ENCODE measurements at places on chromosomes 2 and 18.
A peak's percentile ranks its signal among the peaks of the same experiment; 100 is the strongest.

GRCh38 chr18:7002107-7002506 is 115.5 kb downstream of the LAMA1 start:
- no peak for DNase-seq

DNA sequence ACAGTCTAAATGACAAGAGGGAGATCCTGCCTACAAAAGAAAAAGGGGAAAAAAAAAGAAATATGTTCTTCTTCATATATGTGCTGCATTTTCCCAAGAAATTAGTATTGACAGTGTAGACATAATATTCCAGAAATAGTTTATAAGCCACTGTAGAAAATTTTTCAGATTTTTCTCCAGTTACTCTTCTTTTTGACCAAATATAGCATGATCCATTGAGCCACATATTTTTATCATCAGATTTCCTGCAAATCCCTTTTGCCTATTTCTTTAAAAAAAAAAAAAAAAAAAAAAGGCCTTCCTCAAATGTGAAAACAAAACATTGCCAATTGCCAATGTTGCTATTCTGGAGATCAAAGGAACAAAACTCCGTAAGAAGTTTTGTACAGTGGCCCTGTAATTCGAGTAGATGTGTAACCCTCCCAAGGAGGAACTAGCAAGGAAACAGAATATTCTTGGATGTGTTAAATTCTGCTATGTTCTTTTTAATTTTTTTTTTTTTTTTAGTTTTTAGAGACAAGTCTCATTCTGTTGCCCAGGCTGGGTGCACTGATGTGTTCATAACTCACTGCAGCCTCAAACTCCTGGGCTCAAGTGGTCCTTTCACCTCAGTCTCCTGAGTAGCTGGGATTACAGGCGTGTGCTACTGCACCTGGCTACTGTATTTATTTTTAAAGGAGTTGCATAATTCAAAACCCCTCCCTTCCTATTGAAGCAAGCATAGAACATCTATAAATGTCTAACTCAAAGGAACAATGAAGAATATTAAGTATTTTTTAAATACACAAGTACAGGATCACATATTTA is 12.5 kb upstream of the CABYR start:
- DNase-seq, result no peak

DNA sequence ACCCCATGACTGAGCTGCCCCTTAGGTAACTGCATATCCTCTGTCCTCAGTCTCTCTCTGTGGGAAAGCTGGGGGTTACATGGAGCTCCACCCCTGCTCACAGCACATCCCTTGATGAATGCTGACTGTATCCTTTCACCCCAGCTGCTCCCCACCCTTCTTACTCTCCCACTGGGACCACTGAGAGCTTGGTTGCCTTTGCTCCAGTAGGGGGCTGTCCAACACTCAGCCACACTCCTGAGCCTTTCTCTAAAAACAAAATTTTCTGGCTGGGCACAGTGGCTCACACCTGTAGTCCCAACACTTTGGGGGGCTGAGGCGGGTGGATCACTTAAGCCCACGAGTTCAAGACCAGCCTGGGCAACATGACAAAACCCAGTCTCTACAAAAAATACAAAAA is 89.2 kb upstream of the MSH2 start:
- no peak for DNase-seq

- DNase-seq, result peak; percentile 13
Observed at GRCh38 chr2:165563468-165564225, 94.1 kb downstream of the CSRNP3 start.

DNA sequence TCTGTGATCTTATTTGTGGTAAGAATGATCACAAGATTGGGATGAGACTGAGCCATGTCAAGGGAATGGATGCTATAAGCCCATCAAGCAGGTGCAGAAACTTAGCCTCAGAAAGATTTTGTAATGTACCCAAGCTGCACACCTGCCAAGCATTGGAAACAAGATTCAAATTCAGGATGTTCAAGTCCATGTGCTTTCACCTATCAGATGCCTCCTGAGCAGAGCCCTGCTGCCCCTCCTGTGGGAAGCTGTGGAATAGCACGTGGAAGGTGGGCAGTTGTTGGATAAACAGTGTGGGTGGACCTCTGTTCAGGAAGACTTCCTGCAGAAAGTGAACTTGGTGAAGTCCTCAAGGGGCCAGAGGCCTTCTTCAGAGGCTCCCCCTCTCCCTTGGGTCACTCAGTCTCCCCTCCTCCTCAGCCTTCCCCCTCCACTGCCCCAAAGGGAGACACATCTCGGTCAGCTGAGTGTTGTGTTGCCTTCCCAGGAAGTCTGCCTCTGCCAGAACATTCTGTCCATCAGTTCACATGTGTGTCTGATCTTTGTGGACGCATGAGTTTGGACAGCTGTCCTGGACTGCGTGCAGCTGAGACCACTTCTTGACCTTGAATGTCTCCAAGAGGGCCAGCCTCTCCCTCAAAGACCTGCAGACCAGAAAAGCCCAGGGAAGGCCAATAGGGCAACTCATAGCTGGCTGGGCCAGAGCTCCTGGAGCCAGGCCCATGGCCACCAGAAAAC is 186.1 kb downstream of the INHBB start:
- no peak for DNase-seq

DNA sequence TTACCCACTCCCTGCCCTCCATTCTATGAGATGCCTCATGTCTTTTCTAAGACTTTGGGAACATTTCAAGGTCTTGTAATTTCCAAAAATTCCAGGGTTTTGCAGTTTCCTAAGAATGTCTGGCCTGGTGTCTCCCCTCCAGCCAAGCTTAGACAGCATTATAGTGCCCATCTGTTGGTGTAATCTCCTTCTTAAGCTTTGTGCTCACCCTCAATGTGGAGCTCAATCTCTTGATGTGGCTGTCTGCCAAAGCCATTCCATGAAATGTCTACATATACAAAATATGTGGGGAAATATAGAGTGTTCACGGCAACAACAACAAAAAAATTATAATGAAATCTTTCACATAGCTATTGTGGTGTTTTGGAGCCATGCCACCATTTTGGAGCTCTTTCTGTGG is 558.4 kb downstream of the PIK3C3 start:
- DNase-seq, result no peak

GRCh38 chr18:58580623-58581022 is 48.3 kb downstream of the ALPK2 start:
- DNase-seq, result no peak

- DNase-seq, result no peak
Observed at GRCh38 chr2:38723173-38723572, 28.0 kb downstream of the SRSF7 start.

GRCh38 chr2:79189465-79189864 is 29.9 kb upstream of the REG3A start:
- no peak for DNase-seq

DNA sequence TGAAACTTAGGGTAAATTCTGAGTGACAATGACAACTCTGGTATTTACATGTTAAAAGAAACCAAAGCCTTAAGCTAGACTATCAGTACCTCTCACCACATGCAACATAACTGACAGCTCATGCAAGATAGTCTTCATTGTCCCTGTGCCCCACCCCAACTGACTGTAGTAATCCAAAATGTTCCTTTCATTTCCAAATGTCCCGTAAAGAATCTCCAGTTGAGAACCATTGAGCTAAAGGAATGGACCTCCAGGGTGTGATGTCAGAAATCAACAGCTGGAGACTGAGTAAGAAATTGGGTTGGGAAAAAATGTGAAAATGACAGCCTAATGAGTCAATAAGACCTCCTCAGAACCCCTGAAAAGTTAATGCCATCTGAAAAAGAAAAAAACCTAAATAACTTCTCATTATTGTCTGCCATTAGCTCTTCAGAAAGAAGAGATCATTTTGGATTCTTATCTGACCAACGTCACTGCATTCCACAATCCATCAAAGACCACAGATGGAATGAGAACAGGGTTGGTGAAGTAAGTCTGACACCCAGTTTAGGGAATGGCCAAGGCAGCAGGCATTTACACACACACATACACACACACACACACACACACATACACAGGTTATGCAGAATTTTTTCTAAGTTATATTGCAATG is 51.7 kb upstream of the ACVR2A start:
- no peak for DNase-seq

GRCh38 chr2:160029270-160029628 is 33.2 kb downstream of the PLA2R1 start:
- no peak for DNase-seq

DNA sequence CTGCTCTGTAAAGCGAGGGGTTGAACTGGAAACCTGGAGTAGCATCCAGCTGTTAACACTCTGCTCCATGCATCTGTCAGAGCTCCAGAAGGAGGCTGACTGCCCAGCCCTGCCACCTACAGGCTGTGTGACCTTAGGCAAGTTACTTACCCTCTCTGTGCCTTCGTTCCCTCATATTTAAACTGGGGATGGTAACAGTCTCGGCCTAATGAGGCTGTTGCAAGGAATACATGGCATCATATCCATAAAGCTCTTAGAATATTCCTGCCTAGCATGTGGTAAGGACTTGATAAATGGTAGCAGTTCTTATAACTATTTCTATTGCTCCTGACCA is 80.6 kb downstream of the LRRFIP1 start:
- DNase-seq, result no peak

GRCh38 chr2:172938713-172939375 is 136.8 kb upstream of the MAP3K20 start:
- DNase-seq, result no peak
